ENCODE measurements at places on chromosomes 7 and 10.

DNA sequence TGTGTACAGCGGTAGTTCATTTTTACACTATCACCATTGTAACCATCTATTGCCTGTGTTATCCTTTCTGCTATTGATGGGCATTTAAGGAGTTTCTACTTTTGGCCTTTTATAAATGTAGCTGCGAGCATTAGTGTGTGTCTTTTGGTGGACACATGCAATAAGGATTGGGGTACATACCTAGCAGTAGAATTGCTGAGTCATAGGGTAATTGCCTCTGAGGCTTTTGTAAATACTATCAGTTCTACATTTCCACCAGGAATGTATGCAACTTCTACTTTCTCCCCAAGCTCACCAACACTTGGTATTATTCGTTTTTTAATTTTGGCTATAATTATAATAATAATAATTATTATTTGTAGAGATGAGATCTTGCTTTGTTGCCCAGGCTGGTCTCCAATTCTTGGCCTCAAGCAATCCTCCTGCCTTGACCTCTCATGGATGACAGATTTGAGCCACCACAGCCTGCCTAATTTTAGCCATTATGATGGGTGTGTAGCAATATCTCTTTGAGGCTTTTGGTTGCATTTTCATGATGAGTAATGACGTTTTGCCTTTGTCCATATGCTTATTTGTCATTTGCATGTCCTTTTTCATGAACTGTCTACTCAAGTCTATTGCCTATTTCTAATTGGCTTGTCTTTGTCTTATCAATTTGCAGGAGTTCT lies 277.0 kb downstream of the ACTR3B start:
- no peak for DNase-seq

DNA sequence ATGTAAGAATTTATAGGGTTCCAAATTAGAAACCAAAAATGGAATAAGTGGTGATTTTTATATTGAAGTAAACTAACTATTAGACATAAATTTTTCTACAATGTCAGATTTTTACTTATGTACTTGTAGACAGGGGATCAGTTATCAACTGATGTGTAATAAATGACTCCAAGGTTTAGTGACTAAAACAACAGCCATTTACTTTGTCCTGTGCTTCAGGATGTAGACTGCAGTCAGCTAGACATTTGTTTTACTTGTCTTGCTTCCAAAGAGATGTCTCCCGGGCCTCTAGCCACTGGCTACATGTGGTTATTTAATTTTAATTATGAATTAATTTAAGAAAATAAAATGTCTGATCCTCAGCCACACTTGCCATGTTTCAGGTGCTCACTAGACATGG lies 249.7 kb upstream of the IGFBP3 start:
- DNase-seq, result no peak

DNA sequence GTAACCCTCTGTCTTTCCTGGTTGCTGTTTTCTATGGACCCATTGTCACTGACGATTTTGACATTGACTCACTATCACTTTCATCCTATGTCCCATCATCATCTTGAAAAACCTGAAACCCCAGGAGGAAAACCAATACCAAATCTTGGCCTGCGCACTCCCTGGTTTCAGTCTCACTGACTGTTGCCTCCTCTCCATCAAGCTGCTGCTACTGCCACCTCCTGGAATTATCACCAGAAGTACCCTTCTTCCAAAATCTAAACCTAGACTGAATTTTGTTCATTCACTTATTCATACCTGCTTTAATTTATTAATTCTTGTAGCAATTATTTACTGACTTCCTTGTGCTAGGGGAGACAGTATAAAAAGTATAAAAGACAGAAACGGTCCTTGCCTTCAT lies 44.5 kb upstream of the ACBD5 start:
- DNase-seq, result no peak

GRCh38 chr7:74511345-74511744 lies 57.6 kb downstream of the GTF2IRD1 start:
- DNase-seq, result no peak
